ENCODE measurements at places on chromosomes 13 and 19.

DNA sequence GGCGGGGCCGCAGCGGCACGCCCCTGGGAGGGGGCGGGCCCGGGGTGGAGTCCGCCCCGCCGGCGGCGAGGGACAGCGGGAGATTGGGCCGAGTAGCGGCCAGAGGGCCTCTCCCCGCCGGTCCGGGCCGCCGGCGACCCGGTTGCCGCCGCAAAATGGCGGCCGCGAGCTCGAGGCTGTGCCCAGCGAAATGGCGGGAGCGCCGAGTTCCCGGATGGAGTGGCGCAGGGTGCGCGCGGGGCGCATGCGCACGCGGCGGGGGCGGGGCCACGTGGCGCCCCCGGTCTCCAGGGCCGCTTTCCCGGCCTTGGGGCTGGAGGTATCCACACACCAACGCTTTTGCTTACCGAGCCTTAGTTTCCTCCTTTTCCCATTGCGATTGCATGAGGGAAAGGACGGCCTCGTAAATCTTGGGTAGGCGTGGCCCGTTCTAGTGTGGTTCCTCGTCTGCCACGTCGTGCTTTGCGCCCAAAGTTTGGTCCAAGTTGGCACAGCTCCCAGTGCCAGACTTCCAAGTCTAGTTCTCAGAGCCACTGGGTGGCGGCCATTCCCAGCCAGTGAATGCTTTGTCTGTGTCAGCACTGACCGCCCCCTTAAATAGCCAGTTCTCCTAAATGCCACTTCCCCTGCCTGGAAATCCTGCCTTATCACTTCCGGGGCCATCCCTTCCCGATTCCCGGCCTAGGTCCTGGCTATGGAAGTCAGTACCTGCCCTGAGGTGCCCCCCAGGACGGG is 513 bp downstream of the CIRBP start:
- DNase-seq = peak; percentile 84

- DNase-seq = no peak
Measured at GRCh38 chr13:73499695-73500094, 440.9 kb downstream of the KLF5 start.

DNA sequence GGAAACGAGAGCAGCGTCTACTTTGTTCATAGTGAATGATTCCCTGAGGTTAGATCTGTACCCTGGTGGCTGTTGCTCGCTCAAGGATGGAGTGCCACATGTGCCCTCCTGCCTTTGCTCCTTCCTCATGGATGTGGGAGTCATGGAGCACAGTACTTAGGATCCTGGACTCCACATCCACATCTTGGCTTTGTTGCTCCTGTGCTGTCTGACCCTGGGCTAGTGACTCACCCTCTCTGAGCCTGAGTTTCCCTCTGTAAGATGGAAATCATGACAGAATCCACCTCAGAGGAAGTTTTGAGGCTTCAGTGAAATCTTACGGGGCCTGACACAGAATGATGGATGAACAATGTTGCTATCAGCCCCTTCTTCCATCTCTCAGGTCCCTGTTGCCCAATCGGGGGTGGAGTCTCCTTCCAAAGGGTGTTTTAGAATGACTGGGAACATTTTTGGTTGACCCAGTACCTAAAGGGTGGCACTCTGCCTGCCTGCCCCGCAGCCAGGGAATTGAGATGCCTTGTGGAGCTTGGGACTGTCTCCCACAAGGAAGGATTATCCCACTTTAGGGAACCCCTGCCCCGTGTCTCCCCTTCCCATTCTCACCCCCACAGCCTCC is 9.8 kb upstream of the TIMM50 start:
- DNase-seq = no peak

- DNase-seq = no peak
Measured at GRCh38 chr13:42883142-42883541, 101.8 kb downstream of the FAM216B start.

DNA sequence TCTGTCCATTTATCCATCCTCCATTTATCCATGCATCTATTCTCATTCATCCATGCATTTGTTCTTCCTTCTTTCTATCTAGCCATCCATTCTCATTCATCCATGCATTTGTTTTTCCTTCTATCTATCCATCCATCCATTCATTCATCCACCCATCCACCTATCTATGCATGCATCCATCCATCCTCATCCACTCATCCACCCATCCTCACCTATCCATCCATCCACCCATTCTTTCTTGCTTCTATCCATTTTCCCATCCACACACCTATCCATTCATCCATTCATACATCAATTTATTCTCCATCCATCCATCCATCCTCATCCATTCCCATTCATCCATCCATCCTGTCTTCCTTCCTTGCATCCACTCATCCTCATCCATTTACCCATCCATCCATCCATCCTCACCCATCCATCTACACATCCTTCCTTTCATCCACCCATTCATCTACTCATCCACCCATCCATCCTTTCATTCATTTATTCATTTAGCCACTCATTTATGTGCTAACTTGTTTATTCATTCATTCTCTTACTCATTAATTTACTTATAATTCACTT is 20.3 kb downstream of the ACTL9 start:
- no peak for DNase-seq

DNA sequence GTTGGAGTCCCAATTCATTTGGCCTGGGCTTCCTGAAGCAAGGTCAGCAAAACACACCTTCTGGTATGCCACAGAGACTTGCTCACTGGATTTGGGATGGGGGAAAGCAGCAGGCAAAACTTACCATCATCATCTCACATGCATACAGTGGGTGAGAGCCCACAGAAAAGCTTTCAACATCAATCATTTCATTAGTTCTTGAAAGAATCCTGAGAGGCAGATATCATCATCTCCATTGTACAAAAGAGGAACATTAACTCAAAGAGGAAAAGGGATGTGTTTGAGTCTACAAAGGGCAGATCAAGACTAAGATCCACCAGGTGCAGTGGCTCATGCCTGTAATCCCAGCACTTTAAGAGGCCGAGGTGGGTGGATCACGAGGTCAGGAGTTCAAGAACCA is 6.4 kb downstream of the WDR87 start:
- no peak for DNase-seq

- peak; percentile 84 for DNase-seq
Measured at GRCh38 chr13:19957320-19958154, 990 bp upstream of the ZMYM2 start.

DNA sequence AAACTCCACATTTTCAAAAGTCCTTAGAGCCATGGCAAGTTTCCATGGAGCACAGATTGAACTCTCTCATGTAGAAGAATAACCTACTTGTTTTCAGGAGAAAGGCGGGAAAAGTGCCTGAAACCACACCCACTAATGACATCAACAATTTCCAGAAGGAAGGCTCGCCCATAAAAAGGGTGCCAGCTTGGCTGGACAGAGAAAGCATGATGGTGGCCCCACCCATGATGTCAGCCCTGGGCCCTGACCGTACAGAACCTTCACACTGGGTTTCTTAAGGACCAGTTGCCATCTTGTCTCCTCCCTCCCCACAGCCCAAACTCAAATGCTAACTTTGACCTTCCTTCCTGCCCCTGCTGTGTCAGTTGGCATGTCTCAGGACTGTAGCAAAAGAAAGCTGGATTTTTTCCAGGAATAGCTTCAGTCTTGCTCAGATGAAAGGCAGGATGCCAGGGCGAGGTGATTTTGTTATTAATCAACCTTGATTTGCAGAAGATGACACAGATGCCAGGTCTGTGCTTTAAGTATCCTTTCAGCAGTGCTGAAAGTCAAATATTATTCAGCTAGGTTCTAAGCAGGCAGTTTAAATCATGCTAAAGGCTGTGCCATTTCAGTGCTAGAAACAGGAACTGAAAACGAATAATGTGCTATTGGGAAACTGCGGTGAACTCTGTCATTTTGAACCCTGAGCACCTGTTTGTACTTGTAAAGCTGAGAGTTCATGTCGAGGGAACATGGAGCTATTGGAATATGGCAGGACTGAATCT is 89.5 kb upstream of the RFC3 start:
- DNase-seq = no peak

GRCh38 chr13:33806470-33807248 is 11.3 kb upstream of the RFC3 start:
- DNase-seq = no peak

DNA sequence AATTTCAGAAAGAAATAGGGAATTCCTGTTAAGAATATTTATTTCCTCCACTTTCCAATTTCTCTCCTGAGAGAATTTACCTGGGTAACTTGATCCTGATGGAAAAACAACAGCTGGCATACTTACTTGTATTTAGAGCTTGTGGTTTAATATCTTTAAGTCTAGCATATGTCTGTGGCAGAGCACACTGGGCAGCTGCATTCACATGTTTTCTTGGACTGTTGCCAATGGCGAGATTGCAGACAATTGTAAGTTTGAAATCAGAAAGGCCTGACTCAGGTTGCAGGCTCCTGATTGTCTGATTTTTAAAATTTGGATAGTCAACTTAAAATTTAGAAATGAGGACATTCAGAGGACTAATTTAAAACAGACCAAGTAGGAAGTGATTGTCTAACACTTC is 66.9 kb downstream of the NHLRC3 start:
- no peak for DNase-seq

DNA sequence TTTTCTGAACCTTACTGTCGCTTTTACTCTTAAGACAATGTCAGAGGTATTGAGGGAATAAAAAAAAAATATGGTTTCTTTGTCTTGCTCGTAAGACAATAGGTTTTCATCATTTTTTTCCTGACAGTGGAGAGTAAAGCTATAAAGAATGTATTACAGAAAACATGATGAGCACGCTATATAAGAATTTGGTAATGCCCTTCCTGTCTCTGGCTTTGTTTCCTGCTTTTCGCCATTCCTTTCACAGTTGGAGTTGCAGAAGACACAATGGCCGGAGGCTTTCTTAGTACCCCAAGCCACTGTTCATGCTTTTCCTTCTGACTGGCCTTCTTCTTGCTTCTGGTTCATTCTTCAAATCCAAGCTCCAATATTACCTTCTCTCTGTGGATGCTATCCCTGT is 101.0 kb upstream of the DACH1 start:
- DNase-seq = no peak
